ENCODE measurements at places on chromosomes 12 and 14.

DNA sequence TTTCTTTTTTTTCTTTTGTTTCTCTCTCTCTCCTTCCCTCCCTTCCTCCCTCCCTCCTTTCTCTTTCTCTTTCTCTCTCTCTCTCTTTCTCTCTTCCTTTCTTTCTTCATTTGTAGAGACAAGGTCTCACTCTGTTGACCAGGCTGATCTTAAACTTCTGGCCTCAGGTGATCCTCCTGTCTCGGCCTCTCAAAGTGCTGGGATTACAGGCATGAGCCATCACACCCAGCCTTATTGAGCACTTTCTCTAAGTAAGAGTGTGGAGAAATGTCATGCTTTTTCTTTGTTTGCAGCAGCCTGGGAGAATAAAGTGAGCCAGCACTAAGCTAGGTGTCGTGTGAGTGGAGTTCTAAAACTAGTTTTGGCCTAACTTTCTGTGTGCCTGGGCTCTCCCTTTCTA is 74.0 kb downstream of the TTC7B start:
- no peak for DNase-seq

GRCh38 chr12:90004319-90005074 is 295.9 kb upstream of the ATP2B1 start:
- no peak for DNase-seq

DNA sequence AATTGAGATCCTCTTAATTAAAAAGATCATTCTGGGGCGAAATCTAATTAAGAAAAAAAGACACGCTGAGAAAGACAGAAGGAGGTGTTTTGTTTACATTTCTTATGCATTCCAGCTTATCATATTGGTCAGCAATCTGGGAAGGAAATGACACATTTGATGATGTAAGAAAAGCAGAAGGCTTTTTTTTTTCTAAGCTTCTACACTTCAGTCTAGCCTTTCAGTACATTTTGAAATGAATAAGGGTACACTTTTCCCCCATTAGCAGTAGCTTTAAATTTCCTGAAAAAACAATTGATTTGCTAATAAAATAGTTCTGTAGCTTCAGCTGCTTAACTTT is 5.9 kb upstream of the GSC start:
- no peak for DNase-seq

- no peak for DNase-seq
Measured at GRCh38 chr14:81565441-81566290, 32.0 kb upstream of the SEL1L start.

DNA sequence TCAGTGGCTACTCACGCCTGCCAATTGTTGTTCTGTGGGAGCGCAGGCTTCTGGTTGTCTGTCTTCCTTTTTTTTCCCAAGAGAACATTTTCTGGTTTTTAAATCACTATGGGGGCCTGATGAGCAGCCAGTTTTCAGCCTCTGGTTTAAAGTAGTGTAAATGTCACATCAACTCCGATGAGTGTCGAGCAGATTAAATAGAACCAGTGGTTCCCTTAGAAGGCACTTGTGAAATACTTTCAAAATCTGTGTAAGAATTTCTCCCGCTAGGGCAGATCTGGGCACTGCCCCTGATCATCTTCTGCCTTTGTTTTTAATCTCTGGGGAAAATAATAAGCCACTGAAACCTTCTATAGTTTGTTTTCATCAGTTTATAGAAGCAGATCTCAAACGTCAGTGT is 130.4 kb downstream of the PRIMA1 start:
- DNase-seq = no peak

- no peak for DNase-seq
Measured at GRCh38 chr12:24730489-24730896, 218.4 kb downstream of the BCAT1 start.

DNA sequence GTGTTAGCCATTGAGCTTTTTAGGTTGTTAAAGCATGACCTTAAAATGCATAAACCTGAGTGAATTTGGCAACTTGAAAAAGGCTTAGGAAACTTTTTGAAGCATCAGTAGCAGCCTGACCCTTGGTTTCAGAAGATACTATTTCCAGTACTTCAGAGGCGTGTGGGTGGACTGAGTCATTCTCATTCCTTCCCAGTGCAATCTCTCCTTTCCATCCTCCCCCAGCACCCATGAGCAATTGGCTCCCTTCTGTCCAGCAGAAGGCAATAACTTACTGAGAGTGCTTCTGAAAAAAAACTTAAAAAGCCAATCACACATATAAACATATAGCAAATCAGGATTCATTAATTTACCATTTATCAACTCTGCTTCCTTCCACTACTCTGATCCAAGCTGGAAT is 299.3 kb upstream of the STXBP6 start:
- no peak for DNase-seq

- DNase-seq = no peak
Measured at GRCh38 chr12:110105159-110105558, 19.0 kb upstream of the IFT81 start.

DNA sequence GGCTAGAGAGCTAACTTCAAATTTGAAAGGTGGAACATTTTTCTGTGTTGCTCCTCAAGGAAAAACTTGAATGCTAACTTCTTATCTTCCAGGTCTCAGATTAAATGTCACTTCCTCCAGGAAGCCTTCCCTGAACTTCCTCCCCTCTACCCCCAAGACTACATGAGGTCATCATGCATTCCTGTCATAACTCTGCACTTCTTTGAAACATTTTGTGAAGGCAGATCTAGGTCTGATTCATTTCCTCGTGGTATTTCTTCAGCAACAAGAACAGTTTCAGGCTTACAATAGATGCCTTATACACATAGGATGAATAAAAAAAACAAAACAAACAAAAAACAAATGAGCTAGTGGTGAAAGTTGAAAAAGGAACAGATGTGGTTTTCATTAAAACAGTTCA is 97.1 kb upstream of the SRRM4 start:
- DNase-seq = no peak

- DNase-seq = no peak
Measured at GRCh38 chr14:71713016-71713415, 219.2 kb upstream of the RGS6 start.

- no peak for DNase-seq
Measured at GRCh38 chr14:104697317-104697703, 7.9 kb downstream of the INF2 start.

GRCh38 chr14:102624666-102625065 is 32.2 kb downstream of the RCOR1 start:
- no peak for DNase-seq

DNA sequence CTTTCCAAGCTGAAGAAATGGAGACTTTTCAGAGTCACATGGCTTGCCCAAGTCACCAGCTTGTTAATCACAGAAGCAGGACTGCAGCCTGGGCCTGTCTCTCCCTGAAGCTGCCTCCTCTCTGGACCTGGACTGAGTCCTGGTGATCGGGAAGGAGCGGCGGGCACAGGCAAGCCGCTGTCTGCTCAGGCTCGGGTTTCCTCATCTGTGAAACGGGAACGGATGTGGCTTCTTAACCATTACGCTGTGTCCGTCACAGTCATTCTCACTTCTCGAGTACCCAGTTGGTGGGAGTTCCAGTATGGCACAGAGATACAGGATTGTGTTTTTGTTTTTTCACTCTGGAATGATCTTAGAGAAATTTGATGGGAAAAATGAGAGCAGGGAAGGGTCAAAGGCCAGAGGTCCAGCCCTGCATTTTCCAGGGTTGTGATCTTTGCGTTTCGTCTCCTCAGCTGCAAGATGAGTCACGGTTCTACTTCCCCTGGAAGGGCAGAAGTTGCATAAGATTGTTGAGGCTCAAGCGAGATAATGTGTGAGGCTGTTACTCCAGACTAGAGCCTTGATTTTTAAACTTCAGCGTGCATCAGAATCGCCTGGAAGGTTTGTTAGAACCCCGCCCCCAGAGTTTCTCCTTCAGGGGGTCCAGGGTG is 7.6 kb upstream of the LRTM2 start:
- DNase-seq = no peak

DNA sequence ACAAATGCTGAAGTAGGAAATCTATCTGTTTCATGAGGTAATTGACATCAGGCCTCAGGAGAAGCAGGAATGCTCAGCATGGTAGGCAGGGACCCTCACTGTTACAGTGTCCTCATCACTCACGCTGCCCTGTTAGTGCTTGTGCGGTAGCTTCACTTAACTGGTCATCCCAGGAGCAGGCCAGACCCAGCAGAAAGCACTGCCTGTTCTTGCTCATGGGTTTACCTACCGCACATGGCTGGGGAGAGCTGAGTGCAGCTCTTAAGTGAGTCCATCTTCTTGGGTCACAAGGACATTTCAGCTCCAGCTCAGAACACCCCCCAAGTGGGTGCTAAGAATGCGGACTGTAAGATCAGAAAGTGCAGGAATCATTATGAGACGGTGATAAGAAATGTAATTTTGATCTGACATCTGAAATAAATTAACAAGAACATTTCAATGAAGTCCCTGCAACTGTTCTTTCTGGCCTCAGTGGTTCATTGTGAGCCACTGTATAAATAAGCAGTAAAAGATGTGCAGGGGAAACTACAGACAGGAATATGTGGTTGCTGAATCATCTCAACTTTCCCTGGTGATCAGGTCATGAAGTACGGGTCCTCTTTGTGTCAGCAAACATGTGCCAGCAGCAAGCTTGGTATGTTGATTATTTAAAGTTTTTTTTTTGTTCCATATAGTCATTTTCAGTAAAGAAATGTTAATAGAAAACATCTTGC is 757.7 kb upstream of the TMEM132C start:
- DNase-seq = no peak

DNA sequence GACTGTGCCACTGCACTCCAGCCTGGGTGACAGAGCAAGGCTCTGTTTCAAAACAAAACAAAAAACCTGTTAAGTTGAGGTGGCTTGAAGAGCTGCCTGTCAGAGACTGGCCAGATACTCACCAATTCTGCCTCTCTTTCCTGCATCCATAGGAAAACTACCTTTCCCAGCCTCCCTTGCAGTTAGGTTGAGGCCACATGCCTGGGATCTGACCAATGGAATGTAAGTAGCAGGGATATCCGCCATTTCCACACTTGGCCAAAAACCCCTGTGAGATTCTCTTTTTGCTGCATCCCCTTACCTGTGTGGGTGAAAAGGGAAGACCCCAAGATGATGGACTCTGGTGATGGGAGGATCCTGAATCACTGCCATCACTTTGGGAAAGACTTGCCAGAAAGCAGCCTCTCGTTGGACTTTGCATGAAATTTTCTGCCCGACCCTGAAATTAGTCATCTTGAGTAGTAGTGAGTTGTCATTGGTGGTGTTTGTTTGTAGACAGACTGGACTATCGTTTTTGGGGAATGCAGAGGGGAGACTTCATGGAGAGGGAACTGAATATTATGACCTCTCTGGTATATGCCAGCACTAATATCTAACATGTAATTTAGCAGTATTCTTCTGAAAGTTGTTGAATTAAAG is 14.0 kb downstream of the GPR68 start:
- DNase-seq = no peak

- DNase-seq = no peak
Measured at GRCh38 chr12:102234599-102234998, 37.0 kb upstream of the PMCH start.

GRCh38 chr14:39984323-39984722 is 552.1 kb upstream of the FBXO33 start:
- DNase-seq = no peak

GRCh38 chr14:95876761-95877538 is at the start of gene TUNAR:
TUNAR (plus strand) TSS chr14:95876832.
- DNase-seq = no peak

DNA sequence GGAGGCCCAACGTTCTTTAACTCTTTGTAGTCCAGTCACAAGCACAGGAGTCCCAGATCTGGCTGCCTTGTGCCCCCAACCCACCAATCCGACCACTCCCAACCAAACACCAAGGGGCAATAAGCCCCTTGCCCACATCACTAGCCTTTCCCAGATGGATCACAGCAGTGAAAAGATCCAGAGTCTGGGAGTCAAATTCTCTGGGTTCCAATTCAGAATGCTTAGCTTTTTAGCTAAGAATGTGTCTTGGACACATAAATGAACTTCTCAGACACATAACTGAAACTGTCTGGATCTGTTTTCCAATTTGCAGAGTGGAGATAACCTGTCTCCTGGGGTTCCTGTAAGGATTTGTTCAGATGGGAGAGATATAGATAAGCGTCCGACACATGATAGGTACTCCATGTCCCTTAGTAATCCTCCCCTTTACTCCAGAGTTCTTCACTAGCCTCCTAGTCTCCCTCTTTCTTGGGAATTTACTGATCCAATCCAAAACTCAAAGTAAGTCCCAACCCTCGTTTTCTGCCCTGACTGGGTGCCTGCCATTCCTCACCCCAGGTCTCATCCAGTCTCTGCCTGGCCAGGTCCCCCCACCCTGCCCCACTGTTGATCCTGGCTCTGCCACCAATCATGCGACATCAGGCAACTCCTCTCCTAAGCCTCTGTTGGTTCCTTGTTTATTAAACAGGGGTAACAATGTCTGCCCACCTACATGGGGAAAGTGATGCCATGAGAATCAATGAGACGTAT is 439 bp upstream of the TNFRSF1A start:
- no peak for DNase-seq

DNA sequence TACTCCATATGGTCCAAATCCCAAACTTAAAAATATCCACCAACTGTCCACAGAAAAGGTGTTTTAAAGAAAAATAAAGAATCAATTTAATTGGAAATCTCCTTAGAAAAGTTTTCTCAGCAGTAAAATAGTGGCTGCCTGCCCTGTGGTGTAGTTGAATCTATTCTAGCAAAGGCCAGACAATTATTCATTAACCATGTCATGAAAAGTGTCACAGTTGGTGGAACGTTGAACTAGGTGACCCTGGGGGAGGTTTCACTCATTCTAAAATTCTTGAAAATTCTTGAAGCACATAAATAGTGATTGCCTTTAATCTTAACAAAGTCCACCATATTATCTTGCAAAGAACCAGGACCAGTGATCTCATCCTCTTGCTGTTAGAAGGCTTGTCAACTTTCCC is 78.4 kb upstream of the GZMB start:
- DNase-seq = no peak

GRCh38 chr14:50237427-50237826 is 6.0 kb upstream of the SOS2 start:
- DNase-seq = no peak

- DNase-seq = no peak
Measured at GRCh38 chr12:89311703-89312293, 40.5 kb downstream of the DUSP6 start.

GRCh38 chr14:77061630-77062257 is 33.2 kb upstream of the IRF2BPL start:
- no peak for DNase-seq

GRCh38 chr14:33062476-33062875 is 123.8 kb downstream of the NPAS3 start:
- DNase-seq = no peak

DNA sequence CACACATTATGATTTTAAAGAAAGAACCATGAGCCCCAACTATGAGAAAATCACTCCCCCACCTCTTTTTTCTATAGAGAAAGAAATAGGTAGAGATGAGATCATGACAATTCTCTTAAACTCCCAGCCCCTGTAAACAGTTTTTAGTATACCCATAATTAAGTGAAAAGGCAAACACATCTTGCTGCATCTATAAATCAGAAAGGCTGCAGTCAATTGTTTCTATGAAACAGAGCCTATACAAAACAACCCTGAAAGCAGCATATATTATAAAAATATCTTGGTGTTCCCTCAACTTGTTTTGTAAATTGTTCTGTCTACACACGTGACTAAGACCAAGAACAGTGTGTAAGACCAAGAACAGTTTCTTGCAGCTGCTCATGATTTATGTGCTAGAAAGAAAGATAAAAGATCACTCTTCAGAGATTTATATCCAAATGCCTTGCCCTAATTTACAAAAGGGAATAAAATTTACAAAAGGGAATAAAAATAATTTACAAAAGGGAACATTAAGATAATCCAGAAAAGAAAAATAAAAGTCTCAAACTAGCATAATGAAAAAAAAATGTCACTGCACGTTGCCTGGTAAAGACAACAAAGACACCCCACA is 4.8 kb downstream of the KITLG start:
- DNase-seq = no peak

All from stimulated activated CD8-positive, alpha-beta memory T cell treated with anti-CD3 and anti-CD28 coated beads, Interleukin-2, amount 100 ng/mL, for 1 hour (primary cell).